ENCODE measurements at places on chromosomes 2 and 18.

GRCh38 chr18:9172506-9173127, 36.0 kb downstream of the ANKRD12 start:
- no peak for DNase-seq

- DNase-seq: no peak
Measured at GRCh38 chr2:174771136-174771535, 6.9 kb upstream of the CHRNA1 start.

DNA sequence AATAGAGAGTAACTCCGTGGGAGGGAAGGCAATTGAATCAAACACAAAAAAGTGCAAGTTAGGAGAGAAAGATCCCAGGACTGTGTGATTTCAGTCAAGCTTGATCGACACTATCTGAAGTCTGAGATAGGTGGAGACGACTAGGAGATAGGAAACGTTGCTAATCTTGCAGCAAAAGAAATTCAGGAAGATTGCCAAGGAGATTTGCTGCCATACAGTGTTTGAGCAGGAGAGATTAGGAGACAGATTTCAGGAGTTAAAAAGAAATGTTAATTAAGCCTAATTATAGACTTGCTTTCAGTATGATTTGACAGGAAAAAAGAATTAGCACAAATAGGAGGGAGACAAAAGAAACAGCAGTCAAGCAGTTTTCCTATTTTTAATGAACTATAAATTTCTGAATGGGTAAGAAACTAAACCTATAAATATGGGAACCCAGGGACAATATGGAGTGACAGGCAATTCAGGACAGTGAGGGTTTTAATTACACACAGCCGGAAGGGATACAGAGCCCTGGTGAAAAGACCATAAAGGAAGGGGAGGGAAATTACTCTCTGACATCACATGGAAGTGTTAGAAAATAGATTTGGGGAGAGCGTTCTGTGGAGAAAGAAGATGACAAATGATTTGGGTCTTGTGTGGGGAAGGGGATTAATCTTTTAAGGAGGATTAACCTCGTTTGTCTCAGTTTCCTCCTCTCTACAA, 72.6 kb downstream of the SUCLG1 start:
- DNase-seq: no peak

GRCh38 chr2:133574620-133575019, 6.4 kb upstream of the NCKAP5 start:
- no peak for DNase-seq

DNA sequence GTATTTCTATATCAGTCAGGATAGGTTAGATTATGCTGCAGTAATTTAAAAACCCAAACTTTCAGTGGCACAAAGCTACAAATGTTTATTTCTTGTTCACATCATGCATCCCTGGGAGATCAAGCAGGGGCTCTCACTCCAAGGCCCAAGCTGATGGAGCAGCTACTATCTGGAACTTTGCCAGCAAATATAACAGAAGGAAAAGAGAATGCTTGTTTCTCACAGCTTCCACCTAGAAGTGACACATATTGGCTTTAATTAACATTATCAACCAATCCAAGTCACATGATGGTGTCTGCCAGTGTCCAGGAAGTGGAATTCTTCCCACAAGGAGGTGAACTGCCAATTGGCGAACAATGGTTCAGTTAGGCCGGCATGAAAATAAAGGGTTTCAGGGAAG, 306.9 kb downstream of the BCL11A start:
- DNase-seq: no peak

DNA sequence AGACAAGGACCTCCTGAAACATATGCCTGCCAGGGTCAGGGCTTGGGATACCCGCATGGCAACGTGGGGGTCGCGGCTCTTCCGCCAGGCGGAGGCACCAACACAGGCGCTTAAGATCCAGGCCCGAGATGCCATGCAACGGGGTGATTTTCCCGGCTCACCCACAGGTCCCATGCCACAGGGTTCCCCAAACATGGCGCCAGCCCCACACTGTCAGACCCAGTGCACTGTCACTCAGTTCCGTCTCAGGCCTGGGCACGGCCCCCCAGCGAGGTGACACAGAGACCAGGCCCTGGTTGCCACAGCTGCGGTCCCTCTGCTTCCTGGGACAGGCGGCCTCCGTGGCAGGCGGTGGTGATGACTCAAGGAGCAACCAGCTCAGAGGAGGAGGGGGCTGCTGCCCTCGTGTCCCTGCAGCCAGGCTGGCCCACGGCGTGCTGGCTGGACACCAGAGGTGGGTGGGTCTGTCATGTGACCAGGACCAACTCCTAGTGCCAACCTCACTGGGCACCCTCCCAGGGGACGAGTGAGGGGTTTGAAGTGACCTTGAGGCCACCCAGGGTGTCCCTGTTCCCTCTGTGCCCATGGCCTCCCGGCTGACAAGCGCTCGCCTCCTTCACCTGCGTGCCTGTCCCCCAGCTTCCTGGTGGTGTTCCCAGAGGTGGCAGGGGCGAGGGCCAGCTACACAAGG, 4.9 kb downstream of the PDCD1 start:
- DNase-seq: no peak

GRCh38 chr2:165778187-165778556, 15.9 kb downstream of the GALNT3 start:
- DNase-seq: no peak

GRCh38 chr2:181172676-181173075, 192.3 kb downstream of the UBE2E3 start:
- no peak for DNase-seq
